GM03348 (cell line): ENCODE measurements at places on chromosomes 5 and 9.

DNA sequence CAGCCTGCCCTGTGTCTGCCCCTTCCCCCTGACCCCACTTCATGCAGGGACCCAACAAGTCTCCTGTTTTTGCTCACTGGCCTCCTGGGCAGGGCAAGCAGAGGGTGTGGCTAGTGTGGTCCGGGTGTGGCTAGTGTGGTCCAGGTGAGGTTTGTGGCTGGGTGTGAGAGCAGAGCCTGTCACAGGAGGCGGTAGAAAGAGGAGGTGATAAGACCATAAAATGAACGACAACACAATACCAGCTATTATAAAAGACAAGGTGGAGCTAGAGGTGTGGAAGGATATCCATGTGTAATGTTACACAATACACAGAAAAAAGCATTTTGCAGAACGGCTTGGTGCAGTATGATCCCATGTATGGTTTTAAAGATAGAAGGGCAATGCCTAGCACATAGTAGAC lies 23.3 kb downstream of the SPRY4 start:
- no peak for DNase-seq

DNA sequence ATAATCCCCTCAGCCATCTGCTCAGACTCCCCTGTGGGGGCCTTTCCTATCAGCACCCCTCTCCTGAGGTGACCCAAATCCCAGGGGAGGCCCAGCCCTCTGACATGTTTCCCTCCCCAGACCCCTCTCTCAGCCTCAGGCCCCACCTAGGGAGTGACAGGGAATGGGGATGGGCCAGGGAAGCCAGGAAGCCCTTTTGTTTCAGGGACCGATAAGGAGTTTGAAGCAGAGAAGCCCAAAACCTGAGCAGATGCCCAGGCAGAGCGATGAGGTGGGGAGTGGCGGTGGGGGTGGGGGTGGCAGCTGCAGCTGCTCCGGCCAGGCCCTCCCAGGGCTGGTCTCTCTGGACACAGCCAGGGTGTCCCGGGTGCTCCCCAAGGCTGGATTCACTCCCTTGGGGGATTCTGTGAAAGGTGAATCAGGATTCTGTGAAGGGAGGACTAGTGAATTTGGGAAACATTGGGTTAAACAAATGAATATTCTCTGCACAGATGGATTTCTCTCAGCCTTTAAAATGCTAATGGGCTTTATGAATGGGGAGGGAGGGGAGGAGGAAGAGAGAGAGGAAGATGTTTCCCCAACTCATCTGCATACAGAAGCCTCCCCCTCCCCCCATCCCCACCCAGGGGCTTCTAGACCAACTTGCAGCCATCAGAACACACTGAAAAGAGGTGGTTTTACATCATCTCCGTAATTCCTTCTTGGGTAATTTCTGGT lies 17.4 kb downstream of the AKNA start:
- DNase-seq, result no peak

GRCh38 chr9:68974431-68974830 lies 39.5 kb downstream of the PRKACG start:
- DNase-seq, result no peak

GRCh38 chr5:53431665-53432064 lies 48.8 kb upstream of the FST start:
- DNase-seq, result peak; percentile 12

DNA sequence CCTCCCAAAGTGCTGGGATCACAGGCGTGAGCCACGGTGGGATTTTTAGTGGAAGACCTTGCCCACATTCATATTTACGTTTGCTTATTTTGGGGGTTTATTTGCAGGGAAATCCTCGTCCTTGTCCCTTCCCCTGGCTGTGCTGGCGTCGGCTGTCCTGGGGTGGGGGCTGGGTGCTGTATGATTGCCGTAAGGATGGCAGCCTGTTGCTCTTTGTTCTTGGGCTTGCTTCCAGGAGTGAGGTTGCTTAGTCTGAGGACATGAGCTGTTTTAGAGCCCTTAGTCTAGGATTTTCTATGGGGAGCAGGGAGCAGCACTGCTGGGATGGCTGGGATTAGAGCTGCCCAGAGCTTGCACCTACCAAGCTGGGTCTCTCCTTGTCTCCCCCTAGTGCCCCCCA lies 85.8 kb upstream of the ASS1 start:
- DNase-seq, result no peak

DNA sequence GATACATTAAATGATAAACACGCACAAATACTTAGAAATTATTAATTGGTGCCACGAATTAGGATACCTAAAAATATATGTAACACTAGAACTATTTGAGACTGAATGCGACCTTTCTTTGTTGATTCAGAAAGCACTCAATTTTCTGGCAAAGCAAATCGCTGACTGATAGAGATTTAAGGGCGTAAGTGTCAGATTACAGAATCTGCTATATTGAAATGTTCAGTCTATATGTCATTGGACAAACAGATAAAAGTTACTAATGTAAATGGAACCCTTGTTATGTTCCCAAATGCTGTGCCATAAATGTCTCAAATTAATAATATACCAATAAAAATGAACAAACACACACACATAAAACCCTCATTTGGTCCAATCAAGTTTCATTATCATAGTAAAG lies 137.9 kb downstream of the MPDZ start:
- DNase-seq, result no peak

DNA sequence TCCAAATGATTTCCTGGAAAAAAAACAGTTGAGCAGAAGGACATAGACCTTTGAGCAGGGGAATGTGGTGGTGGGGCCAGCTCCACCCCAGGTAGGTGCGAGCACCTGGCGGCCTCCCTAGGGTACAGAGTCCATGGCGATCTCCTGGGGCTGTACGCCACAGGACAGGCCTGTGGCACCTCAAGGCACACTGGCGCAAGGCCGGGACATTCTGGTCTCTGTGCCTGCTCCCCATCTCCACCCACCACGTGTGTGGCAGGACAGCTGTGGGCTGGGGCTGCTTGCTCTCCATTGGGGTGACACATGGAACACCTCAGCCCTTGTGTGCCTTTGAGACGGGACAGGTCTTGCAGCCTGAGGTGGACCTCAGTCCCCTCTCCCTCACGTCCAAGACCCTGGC lies 25.2 kb downstream of the WNK2 start:
- DNase-seq, result no peak

DNA sequence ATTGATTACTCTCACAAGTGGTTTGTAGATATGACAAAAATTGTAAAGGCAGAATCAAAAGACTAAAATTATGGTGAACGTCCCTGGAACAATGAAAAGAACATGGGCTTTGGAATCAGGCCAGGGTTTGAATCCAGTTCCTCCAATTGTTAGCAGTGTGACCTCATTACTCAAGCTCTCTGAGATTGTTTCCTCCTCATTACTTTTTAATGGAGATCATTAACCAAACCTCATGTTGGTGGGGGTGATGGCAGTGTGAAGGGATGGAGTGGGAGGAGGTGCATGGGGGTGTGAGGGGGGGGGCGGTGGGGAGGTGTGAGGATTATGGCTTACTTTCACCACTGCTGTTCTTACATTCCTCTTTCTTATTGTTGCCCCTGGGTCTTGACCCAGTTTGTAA lies 44.1 kb upstream of the FOXE1 start:
- no peak for DNase-seq

DNA sequence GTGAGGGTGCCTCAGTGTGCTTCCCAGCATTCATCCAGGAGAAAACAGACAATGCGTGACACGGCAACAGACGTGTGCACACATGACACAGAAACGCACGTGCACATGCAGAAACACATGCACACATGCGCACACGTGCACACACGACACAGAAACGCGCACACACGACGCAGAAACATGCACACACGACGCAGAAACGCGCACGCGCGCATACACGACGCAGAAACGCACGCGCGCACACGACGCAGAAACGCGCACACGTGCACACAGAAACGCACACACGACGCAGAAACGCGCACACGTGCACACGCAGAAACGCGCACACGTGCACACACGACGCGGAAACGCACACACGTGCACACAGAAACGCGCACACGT lies 16.5 kb downstream of the TPPP start:
- no peak for DNase-seq

- no peak for DNase-seq
Measured at GRCh38 chr5:107072967-107073366, 597.8 kb downstream of the EFNA5 start.

- peak; percentile 39 for DNase-seq
Measured at GRCh38 chr9:123568691-123569688, 213.0 kb downstream of the CRB2 start.

DNA sequence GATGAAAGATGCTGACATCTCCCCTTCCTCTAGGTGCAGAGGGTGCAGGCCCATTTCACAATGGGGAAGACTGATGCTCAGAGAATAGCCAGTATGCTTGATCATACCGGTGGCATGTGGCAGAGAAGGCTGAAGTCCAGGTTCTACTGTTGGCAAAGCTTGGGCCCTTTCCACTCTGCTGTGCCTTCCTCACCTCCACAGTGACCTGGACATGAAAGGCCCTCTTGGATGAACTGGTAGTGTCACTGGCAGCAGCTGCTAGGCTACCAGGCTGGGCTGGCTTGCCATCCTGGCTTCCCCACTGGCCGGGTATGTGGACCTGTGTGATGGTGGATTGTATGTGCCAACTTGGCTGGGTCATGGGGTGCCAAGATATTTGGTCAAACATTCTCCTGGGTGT lies 92.0 kb downstream of the GADD45G start:
- no peak for DNase-seq

DNA sequence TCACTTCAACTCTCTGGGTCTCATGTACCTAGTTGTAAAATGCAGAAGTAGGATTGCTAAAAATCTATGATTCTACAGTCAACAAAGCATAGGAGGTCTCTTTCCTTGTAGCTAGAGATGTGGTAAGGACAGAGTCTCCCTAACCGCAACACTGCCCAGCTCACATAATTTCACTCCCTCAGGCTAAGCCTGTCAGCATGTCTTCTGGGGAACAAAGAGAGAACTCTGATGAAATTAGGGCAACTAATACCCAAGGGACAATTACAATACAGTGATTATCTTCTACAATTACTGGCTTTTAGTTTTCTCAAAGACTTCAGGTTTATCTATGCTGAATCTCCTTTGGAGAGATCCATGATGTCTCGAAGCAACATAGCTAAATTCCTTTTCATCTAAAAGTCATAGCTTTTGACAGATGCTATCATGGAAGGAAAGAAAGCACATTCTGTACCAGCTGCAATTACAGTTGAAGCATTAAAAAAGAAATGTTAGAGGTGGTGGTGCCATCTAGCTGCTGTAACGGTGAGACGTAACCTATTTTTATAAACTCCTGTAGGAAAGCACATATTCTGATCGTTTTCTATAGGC lies 141.1 kb upstream of the TARS1 start:
- peak; percentile 32 for DNase-seq

DNA sequence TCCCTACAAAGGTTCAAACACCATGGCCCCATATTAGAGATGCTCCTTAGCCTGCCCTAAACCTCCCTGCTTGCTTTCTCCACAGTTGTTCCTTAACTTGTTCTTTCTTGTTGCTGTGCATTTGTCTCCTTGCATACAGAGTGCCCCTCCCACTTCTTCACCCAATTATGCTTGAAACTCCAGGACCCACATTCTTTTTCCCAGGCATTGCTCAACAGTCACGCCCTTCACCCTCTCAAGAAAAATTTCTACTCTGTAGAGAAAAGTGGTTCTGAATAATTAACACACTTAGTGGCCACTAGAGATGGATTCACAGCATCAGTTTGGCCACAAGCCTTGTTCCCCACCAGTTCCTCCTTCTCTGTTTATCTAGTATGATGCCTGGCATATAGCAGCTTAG lies 57.7 kb downstream of the NREP start:
- DNase-seq, result no peak

DNA sequence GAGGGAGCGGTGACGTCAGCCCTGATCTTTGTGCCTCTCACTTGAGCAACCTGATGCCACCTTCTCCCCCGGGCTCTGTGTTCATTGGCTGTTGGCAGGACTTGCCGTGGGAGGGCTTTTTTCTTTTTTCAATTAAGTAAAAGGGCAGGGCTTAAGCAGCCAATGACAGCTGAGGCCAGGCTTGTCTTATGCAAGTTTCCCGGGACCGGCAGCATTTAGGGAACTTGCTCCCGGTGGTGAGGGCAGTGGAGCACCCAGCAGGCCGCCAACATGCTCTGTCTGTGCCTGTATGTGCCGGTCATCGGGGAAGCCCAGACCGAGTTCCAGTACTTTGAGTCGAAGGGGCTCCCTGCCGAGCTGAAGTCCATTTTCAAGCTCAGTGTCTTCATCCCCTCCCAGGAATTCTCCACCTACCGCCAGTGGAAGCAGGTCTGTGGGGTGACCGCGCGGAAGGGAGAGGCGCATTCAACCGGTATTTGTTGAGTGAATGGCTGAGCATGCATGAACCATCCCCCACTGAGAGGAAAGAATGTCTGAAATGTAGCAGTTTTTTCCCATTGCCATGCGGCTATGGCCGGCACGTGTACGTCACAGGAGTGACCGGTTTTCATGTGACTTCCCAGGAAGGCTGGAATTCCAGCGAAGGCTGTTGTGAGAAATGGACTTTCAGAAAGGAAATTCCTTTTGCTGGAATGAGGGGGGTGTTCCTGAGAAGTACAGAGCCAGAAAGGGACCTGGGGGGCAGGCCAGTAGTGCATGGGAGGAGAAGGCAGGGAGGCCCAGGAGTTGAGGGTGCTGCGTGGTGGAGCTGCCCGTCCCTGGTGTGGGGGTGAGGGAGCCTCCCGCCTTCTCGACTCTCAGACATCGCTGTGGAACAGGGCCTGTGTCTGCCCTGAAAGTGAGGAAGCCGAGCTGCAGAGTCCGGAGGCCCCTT lies 29.0 kb downstream of the PTGES2 start:
- DNase-seq, result peak; percentile 90

DNA sequence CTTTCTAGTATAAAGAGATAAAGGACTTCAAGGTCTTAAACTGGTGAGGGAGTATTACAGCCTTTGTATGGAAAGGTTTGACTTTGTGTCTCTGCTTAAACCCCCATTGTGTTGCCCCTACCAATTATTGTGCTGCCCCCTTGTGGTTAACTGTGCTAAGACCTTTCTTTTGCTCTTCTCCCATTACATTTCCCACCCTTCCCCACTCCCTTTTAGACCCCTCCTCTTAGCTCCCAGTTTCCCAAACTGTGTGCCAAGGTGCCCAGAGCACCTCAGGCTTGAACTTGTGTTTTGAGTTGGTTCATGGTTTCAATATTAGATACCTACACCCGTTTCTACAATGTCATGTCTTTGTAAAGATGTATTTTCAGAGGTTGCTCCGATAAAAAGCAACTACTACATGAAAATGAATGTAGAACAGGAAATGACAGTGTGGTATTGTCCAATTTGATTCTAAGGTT lies 2.9 kb downstream of the JAK2 start:
- DNase-seq, result peak; percentile 59

- DNase-seq, result no peak
Measured at GRCh38 chr5:43145071-43145470, 24.4 kb downstream of the ZNF131 start.

- DNase-seq, result no peak
Measured at GRCh38 chr5:42993516-42994245, 46.4 kb downstream of the ANXA2R start.
